Anterior cingulate cortex (tissue), 58 donors: ENCODE measurements at places on chromosomes 6 and 20.

- no peak for DNase-seq
Measured at GRCh38 chr20:48490961-48491831, 336.6 kb downstream of the PREX1 start.

DNA sequence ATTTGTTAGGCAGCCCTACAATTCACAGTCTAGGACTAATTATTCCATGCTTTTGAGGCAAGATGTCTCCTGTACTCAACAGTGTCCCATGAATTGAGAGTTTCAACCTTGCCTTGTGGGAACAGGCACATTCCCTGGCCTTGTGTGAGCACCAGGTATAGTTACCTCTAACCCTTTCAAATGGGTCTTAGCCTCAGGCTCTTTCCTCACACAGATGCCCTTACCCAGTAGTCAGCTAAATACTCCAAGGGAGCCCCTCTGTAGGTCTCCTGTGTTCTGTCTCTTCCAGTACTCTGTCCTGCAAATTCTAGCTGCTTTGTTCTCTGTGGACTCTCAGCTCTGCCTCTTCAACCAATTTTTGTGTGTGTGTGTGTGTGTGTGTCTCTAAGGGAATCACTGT lies 135.3 kb downstream of the ZFAND3 start:
- no peak for DNase-seq

GRCh38 chr6:4812068-4812467 lies 35.9 kb downstream of the CDYL start:
- DNase-seq = no peak

DNA sequence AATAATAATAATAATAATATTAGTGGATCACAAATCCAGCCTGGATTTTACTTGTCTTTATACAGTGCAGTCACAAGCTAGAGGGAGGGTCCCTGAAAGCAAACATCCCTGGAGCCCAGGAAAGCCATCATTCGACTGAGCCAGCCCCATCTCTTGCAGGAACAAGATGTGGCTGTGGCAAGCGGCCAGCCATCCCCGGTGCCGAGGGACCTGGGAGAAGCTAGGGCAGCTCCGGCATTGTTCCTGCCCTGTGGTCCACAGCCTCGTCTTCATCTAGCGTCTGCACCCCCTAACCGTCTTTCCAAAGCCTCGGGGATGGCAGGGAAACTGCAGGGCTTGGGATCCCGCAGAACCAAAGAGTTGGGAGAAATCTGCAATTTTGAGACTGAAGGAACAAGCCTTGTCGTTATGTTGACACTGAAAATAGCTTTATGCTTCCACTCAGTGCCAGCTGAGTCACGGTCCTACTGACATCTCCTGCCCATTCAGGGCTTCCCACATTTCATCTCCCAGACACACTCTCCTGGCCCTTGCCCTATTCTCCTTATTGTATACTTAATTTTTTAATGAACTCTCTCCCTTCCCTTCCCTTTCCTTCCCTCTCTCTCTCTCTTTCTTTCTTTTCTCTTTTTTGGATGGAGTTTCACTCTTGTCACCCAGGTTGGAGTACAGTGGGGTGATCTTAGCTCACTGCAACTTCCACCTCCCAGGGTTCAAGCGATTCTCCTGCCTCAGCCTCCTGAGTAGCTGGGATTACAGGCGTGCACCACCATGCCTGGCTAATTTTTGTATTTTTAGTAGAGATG lies 62.5 kb upstream of the ZNFX1 start:
- no peak for DNase-seq

- no peak for DNase-seq
Measured at GRCh38 chr6:119445666-119446065, 96.1 kb upstream of the MAN1A1 start.

GRCh38 chr6:90386399-90387382 lies 90.0 kb upstream of the BACH2 start:
- no peak for DNase-seq

DNA sequence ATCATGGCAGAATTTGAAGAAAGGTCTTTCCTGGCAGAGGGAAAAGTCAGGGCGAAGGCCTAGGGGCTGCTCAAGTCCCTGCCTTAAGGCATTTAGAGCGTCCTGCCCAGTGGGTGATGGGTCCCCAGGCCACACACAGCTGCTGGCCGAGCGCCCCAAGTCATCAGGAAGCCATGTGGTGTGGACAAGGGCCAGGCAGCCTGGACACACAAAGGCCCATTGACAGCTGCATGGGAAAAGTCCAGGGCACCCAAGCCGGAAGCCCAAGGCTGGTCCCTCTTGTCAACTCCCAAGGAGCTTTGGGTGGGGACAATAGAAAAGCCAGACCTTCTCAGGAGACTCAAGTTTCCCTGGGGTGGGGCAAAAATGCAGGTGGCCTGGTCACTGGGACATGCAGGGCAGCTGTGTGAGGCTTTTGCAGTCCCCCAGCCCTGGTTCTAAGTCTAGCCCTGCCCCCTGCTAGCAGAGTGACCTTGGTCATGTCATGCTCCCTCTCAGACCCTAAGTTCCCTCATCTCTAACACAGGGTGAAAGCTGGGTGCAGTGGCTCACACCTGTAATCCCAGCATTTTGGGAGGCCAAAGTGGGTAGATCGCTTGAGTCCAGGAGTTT lies 44.3 kb upstream of the PTGIS start:
- peak; percentile 70 for DNase-seq

- DNase-seq = no peak
Measured at GRCh38 chr6:89375427-89376267, 23.1 kb upstream of the UBE2J1 start.

- DNase-seq = no peak
Measured at GRCh38 chr6:116405652-116406356, 35.1 kb downstream of the DSE start.

DNA sequence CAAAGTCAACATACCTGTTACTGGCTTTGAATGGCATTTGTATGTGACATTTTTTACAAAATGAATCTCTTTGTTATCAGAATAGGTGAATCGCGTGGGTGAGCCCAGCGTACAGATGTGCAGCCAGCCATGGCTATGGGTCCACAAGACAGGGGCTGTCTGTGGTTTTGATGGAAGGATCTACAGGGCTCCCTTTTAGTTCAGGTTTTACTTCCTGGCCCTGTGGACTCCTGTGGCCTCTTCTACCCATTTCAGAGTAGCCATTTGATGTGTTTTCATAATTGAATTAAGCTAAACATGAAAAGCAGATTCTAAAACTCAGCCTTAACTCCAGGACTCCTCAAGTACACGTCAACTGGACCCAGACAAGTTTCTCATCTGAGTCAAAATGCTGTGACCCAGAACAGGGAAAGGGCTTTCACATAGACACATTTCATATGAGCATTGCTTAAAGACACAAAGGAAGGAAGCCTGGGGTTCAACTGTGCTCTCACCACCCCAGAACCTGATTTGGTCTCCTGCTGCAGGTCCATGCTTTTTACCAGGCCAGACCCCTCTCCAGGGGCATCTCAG lies 105.3 kb upstream of the NAA20 start:
- no peak for DNase-seq

- DNase-seq = no peak
Measured at GRCh38 chr6:36625158-36625919, 31.2 kb downstream of the SRSF3 start.

- DNase-seq = no peak
Measured at GRCh38 chr6:154672086-154672485, 61.1 kb upstream of the SCAF8 start.

DNA sequence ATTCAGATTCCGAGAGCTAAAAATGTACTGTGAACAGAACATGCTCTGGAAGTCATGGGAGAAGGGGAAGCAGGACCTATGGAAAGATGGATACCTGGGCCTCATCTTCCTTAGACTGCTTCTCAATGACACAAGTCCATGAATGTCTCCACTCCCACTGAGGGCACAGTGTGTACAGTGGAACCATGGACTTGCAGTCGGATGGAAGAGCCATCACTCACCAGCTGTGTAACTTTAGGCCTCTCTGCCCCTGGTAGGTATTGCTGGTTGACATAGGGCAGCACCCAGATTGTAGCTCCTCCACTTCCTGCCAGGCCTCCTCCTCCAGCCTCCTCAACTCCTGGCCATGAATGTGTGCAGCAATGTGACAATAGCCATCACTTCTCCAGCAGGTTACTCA lies 52.5 kb downstream of the MAFB start:
- DNase-seq = no peak

- DNase-seq = peak; percentile 65
Measured at GRCh38 chr6:87723170-87724078, 21.4 kb upstream of the AKIRIN2 start.

- DNase-seq = no peak
Measured at GRCh38 chr6:148955441-148955840, 208.6 kb downstream of the UST start.

DNA sequence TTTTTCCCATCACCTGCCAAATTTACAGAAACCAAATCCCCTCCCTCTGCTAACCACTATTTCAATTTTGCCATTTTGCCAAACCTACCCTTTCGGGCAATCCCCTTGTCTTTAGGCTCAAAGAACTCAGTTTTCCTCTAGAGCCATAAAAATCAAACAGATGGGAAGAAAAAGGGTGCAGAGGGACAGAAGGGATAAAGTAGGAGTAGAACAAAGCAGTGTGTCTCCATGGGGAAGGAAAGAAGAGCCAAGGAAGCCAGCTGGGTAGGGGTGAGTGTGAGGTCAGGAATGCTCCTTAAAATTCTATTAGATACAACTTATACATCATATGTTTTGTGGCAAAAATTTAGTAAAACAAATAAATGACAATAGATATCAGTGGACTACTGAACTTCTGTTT lies 316.5 kb downstream of the BTBD9 start:
- DNase-seq = no peak

DNA sequence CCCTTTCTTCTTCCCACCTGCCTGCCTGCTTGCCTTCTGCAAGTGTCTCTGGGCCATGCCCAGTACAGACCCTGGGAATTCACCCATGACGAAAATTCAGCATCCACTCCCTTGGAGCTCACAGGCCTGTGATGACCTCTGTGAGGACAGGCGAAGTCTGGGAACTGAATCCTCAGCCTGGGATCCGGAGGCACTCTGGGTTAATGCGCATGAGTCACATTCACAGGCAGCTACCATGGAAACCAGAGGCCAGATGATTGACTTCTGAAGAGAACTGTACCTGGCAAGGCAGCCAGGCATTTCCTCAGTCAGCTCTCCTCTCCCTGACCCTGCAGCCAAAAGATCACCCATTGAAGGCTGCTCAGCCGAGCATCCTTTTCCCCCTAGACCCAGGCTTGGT lies 41.0 kb downstream of the SLC9A8 start:
- no peak for DNase-seq

DNA sequence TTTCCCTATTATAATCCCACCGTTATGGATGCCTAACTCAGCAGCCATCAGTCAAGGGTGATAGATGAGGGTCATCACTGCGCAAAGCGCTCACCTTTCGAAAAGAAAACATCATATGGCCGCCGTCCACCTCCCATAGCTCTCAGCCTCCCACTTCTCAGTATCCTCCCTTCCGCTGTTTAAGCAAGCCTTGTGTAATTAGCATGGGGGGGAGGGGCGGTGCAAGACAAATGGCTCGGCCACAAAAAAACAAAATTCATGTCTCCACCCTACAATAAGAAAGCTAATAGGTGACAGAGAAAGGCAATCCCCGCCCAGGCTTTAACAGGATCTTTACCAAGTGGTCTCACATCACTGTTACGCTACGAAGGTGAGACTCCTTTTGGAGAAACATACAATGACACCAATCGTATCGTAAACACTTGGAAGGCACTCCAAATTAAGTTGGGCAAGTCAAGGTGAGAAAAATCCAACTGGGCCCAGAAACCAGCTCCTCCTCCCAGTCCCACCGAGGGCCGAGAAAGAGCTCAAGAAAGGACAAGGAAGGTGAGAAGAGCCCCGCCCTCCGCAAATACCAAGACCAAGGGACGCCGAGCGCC lies 645 bp downstream of the DDX39B start:
- no peak for DNase-seq

DNA sequence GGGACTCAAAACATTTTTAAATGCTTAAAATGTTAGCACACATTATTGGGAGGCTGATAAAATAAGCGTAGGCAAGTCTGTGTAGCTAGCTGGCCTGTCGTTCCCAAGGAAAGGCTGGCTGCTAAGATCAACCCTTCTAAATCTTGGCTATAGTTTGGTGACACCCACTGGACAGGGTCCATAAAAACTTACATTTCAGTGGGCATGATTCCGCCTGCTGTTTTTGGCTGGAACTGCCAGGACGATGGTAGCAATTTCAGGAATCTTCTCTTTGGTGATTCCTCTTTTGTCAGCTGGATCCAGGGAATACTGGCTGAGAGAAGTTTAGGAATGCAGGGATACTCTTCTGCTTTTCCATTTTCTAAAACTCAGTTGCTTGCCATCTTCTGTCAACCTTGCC lies 162.2 kb downstream of the NKAIN2 start:
- DNase-seq = no peak

DNA sequence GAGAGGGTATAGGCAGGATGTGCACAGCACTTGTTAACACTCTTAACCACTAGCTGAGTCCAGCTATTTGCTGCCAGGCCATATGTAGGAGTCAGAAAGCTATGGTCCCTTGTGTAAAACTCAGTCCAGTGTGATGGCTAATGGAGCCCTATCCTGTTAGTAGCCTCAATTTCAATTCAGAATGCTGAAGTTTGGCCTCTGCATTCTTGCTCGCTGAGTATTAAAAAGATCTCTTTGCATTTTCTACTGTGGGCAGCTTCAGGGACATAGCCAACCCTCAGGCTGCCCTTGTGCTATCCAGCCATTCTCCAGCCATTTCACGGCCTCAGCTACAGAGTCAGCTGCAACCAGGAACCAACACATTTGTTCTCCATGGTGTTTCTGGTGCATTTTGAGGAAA lies 92.5 kb downstream of the SPTLC3 start:
- no peak for DNase-seq

DNA sequence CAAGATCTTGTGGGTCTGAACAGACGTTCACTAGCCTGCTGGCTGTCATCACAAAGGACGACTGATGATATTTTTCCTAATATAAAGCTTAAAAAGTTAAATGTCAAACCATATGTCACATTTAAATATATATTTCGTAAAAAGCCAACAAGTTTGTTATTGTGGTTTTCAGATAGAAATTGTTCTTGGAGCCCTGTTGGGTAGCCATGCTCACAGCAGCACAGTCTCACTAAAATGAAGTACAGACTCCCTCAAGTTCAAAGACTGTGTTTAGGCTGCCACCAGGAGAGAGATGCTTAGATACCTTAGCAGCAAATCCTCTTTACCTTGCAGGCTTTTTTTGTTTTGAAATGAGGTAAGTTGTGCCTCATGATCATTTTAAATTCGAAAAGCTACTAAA lies 17.8 kb downstream of the EEF1E1 start:
- no peak for DNase-seq

DNA sequence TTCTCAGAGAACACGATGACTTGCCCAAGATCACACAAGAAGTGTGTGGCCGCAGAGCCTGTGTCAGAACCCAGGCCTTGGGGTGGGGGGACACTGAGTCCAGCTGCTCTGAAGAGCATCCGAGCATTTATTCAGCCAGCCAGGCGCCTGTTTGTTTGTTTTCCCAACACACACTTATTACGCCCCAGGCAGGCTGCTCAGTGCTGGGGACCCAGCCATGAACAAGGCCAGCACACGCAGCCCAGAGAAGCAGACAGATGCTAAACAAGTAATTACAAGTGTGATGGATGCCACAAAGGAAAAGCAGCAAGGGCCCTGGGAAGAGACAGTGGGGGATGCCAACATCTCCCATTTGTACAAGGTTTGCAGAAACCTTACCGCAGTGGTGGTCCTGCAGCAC lies 19.4 kb upstream of the SIRPA start:
- no peak for DNase-seq

DNA sequence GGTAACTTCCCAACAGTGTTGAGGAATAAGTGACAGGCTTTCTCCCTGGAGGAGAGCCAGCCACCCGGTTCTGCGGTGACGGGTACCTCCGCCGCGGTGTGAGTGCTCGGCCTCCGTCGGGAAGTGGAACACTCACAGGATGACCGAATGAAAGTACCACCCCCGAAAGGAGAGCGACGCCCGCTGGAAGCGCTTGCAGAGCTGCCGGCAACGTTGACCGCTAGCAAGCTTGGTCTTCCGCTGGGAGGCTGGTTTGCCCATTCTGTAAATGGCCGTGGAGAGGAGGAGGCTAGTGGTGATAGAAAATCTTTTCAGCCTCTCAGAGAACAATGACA lies 614 bp upstream of the TMEM242 start:
- DNase-seq = no peak
